Stimulated activated CD4-positive, alpha-beta T cell treated with anti-CD3 and anti-CD28 coated beads, Interleukin-15, amount 100 ng/mL, for 1 hour (primary cell): ENCODE measurements at places on chromosomes 11 and 22.

- no peak for DNase-seq
These were observed 31.9 kb downstream of the ASCC2 start for GRCh38 chr22:29806196-29806595.

DNA sequence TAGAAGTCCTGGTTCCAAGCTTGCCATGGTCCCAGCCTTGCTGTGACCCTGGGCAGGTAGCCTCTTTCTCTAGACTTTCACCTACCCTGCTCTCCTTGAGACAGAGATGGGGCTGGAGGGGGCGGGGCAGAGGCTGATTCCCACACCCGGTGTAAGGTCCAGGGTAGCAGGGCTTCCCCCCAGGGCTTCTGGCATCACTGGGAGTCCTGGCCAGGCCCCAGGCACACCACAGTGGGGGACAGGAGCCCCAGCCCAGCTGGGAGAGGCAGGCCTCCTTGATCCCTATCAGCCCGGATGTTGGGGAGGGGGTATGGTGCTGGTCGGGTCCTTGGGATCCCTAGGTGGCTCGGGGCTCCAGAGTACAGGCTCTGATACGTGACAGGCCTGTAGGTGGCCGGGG, 1.7 kb upstream of the NUDT8 start:
- no peak for DNase-seq

GRCh38 chr11:128172046-128172878, 415.1 kb downstream of the ETS1 start:
- peak; percentile 74 for DNase-seq

DNA sequence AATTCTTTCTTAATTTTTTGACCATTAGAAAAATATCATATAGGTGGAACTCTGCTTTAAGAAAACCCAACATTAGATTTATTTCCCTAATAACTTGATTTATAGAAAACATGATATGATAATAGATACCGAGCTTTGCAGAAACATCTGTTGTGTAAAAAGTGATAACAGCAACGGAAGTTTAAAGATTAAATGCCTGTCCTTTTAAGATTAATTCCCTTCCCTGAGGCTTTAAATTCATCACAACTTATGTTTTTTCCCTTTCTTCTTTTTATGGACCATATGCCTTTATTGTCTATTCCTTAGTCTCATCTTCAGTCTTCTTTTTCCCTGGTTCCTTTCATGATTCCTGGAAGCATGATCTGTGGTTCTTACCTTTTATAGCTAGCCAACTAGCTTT, 1.9 kb downstream of the USP47 start:
- no peak for DNase-seq

DNA sequence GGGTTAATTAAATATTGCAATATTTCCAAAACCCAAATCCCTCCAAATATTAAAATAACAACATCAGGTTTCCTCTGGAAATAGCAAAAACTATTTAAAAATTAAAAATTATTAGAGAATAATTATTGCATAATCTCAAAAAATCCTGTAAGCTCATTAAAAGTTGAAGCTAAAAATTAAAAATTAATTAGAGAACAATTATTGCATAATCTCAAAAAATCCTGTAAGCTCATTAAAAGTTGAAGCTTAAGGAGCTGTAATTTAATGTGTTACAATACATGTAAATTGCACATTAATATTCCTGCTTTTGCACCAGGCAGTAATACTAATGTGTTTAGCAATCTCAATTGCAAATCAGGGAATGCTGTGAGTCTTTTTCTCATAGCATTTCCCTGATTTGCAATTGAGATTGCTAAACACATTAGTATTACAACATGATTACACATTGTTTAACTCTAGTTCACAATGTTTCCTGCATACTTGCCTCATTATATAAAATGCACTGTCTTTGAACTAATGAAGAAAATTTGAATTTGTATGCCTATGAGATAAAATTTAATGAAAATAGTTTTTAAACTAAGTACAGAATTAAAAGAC, 247.7 kb downstream of the GUCY1A2 start:
- DNase-seq: no peak

GRCh38 chr22:26168330-26168851, 871 bp upstream of the SEZ6L start:
- DNase-seq: no peak

- no peak for DNase-seq
These were observed 55.2 kb upstream of the SYT13 start for GRCh38 chr11:45341372-45341771.

DNA sequence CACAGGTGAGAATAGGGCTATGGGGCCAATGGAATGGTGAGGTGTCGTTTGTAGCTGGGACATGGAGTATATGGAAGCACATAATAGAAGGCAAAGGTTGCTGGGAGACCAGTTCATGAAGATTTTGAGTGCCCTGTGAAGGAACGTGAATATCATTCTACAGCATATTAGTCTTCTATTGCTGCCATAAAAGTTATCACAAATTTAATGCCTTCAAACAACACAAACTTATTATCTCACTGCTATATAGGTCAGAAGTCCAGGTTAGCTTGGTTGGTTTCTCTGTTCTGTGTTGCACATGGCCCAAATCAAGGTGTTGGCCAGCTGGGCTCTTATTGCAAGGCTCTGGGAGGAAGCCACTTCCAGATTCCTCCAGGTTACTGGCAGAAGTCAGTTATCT, 110.6 kb downstream of the SYN3 start:
- no peak for DNase-seq

DNA sequence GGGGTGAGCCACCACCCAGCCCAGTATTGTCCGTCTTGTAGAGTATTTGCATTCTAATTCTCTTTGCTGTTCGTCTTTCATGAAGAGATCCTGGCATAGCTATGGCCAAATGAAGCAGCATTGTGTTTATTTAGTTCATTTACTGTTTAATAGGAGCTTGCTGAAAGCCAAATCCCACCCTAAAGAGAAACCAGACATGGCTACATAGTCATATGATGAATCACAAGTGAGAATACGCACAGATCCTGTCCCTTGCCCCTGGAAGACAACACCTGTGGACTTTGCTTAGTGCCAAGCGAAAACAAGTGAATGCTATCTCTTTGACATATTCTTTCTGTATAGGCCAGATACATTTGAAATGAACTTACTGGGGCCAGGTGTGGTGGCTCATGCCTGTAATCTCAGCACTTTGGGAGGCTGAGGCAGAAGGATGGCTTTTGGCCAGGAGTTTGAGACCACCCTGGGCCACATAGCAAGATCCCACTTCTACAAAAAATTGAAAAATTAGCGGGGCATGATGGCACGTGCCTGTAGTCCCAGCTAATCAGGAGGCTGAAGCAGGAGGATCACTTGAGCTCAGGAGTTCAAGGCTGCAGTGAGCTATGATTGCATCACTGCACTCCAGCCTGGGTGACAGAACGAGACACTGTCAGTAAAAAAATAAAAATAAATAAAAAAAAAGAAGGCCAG, 5.1 kb upstream of the ARFGAP3 start:
- no peak for DNase-seq

DNA sequence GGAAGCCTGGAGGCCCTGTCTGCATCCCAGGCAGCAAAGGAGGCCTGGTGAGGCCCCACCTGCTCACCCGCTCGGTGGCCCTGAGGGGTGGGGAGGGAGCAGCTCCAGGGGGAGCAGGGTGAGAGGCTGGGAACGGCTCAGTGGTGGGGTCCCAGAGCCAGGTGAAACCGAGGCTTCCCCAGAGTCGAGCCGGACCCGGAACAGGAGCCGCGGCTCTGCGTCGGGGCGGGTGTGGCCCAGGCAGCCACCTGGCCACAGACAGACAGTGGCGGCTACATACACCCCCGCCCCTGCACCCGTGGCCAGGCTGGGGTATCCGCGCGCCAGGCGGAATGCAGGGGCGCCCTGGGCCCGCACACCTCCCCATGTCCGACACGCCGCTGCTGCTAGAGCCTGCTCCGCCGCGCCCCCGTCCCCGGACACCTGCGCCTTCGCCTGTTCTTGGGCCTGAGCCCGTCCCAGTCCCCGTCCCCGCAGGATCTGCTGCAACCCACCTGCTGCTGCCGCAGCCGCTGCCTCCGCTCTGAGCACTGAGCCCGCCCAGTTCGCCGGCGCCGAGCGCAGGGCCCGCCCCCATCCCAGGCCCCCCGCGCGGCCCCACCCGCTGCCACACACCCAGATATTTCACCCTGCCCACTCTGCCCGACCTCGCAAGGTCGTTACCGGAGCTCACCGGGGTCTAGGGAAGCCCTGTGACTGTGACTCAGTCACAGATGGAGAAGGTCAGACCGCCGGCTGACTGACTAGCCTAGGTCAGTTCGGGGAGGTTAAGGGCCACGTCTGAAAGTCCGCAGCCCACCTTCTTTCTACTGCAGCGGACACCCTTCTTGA, at the start of gene SLC7A4:
Gene SLC7A4 (minus strand): TSS at position 525 of the 831 bp plus-strand sequence. CDS start 749 bp downstream, outside the sequence.
- no peak for DNase-seq

DNA sequence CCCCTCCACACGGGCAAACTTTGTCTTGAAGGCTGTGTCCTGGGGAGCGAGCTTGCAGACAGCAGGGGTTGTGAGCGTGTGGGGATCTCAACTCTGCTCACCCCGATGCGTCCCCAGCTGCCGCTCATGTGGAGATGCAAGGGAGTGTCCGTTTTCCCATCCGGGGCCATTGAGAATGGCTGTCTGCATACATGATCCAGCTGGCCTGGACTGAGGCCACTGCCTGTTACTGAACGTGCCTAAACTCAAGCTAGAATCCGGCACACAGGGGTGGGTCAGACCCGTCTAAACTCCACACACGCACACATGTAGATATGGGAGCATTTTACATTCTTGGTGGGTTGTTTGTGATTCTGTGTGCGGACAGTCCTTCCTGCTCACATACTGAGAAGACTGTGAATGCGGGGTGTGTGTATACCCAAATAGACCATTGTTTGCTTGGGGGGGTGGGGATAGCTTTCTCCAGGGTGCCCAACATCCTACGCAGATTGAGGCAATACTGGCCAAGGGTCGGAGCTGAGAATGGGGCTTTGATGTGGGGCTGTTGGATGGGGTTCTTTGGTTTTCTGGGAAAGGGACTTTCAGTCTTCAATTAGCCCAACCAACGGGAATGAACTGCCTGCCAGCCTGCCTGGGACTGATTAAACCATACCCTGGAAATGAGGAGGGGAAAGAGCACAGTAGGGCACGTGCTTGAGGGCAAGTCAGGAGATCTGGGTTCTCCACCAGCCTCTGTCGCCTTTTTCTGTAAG, 60.4 kb downstream of the ST3GAL4 start:
- DNase-seq: no peak

- no peak for DNase-seq
These were observed 362.7 kb upstream of the DDI1 start for GRCh38 chr11:103673773-103674172.

- DNase-seq: no peak
These were observed 1.1 kb upstream of the AP2A2 start for GRCh38 chr11:924406-925157.

- DNase-seq: no peak
These were observed 101.4 kb downstream of the CACNA1I start for GRCh38 chr22:39671936-39672335.

- no peak for DNase-seq
These were observed 43.2 kb downstream of the CD82 start for GRCh38 chr11:44608651-44608990.

GRCh38 chr11:59201353-59201752, 11.4 kb downstream of the MPEG1 start:
- no peak for DNase-seq

DNA sequence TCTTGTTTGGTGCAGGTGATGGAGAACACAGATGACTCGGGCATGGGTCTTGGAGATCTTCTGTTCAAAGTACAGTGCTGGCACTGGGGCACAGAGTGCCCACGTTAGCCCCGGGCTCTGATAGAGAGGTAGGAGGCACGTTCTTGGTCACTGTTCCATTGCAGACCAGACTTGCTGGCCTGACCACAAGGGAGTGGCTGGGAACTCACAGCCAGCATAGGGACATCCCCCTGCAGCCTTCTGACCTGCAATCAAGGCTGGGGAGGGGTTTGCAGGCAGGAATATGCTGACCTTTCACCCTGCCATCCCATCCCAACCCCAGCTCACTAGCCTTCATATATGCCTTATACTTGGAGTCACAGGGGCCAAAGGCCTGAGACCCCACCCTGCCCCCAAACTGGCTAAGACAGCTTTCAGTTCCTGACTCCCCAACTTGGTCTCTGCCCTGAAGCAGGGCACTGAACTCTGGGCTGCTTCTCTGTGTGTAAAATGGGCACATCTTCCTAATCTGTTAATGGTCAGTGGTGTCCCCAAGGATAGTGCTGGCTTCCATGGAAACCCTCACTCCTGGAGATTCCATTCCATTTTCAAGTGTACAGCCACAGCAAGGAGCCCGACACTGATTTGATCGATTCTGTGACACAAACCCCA, 4.6 kb downstream of the MRPL49 start:
- no peak for DNase-seq

GRCh38 chr22:48192920-48193319, 1430.5 kb downstream of the TBC1D22A start:
- no peak for DNase-seq

DNA sequence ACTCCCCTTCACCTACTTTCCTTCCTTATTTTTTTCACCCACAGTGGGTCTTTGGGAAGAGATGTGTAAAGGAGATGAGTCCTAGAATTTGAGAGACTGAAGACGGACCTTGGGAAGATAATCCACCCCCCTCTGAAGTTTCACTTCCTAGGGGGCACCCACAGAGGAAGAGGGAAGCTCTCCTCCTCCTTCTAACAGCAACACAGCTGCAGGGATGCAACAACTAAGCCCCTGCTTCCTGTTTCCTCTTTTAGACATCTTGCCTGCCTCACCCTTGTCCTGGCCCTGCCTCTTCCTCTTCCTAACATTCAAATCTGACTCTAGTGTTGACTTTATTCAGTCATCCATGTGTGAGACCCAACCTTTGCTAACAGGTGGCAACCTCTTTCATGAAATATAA, 424.6 kb downstream of the BUD13 start:
- DNase-seq: no peak

- peak; percentile 43 for DNase-seq
These were observed 98.8 kb downstream of the MED15 start for GRCh38 chr22:20606041-20606783.

- no peak for DNase-seq
These were observed 9.8 kb downstream of the RAB30 start for GRCh38 chr11:83061883-83062282.

- no peak for DNase-seq
These were observed 24.0 kb upstream of the LRRC10B start for GRCh38 chr11:61484541-61484940.

DNA sequence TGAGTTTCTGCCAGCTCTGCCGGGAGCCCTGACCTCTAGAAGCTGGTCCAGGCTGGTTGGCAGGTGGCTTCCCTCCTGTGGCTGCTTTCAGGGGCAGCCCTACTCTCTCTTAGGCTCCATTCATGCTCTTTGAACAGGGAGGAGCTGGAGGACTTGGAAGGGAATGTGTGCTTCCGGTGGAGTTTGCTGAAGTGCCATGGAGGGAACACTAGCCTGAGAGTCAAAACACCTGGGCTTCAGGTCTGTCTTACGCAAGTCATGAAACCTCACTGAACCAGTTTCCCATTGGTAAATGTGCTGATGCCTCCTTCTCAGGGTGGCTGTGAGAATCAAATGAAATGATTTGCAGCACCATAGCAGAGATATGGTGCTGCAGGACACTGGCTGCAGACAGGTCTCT, 224.5 kb downstream of the KIRREL3 start:
- no peak for DNase-seq
